Naive thymus-derived CD4-positive, alpha-beta T cell (primary cell): ENCODE measurements at places on chromosomes 3 and 15.

DNA sequence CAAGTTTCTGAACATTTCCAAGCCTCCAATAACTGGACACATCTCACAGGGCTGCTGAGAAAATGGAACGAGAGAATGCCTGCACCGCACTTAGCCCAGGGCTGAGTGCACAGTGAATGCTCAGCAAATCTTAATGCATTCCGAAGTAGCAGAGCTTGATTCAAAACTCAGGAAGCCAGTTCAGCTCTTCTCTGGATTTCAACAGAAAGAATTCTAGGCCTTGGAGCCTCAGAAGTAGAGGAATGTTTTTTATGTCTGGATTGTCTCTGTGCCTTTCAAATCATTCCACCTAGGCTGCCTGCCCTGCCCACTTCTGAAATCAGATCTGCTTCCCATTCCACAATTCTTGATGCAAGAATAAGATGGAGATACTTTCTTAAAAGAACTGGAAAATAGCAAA lies 9.6 kb upstream of the FOXP1 start:
- no peaks in the 10 kb centered on the region for H3K36me3 ChIP-seq
- no peak overlapping the region for H3K4me3 ChIP-seq
- no peaks in the 10 kb centered on the region for H3K27me3 ChIP-seq
- H3K27ac ChIP-seq, result no peak overlapping the region

DNA sequence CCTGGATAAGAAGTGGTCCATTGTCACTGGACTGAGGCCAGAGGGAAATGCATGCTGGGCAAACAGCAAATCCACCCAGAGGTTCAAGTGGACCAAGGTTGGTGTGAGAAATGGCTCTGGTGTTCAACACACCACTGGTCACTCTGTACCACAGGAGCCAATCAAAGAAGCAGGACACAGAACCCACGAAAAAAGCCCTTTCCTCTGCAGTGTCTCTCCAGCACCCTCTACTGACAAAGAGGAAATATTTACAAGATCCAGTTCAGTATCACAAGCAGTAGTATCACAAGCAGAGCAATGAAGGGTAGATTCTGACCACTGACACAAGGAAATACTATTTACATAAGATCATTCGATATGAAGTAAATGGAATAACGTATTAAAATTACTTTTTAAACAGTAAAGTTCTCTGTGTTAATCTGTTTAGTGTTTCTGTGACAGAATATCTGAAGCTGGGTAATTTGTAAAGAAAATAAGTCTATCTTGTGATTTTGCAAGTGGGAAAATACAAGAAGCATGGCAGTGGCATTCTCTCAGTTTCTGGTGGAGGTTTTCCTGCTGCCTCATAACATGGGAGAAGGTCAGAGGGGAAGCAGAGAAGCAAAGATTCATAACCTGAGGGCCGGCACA lies 390.7 kb downstream of the EFHB start:
- H3K27ac ChIP-seq, result no peak overlapping the region
- no peak for DNase-seq
- H3K36me3 ChIP-seq, result no peaks in the 10 kb centered on the region

- H3K4me1 ChIP-seq, result no peaks in the 10 kb centered on the region
- DNase-seq, result no peak
- H3K4me3 ChIP-seq, result no peak overlapping the region
- no peak overlapping the region for H3K27ac ChIP-seq
- H3K27me3 ChIP-seq, result no peaks in the 10 kb centered on the region
Measured at GRCh38 chr3:14336749-14337598, 65.4 kb upstream of the SLC6A6 start.

DNA sequence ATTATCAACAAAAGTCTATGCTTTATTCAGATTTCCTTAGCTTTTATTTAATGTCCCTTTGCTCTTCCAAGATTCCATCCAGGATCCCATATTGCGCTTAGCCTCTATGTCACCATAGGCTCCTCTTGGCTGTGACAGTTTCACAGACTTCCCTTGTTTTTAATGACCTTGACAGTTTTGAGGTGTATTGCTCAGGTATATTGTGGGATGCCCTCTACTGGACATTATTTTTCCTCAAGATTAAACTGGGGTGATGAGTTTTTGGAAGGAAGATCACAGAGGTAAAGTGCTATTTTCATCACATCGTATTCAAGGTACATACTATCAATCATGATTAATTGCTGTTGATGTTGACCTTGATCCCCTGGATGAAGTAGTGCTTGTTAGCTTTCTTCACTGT lies 99.1 kb upstream of the SMAD3 start:
- no peaks in the 10 kb centered on the region for H3K4me1 ChIP-seq
- no peak overlapping the region for H3K4me3 ChIP-seq
- H3K27me3 ChIP-seq, result no peaks in the 10 kb centered on the region
- no peak overlapping the region for H3K27ac ChIP-seq

DNA sequence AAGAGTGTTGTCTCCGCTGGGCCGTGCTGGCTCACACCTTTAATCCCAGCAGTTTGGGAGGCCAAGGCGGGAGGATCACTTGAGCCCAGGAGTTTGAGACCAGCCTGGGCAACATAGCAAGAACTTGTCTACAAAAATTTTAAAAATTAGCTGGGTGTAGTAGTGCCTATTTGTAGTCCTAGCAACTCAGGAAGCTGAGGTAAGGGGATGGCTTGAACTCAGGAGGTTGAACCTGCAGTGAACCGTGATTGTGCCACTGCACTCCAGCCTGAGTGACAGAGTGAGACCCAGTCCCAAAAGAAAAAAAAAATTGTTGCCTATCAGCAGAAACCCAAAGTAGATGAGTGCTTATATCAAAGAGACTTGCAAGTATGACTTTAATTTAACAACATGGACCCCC lies 12.7 kb upstream of the AKAP13 start:
- H3K4me1 ChIP-seq, result no peaks in the 10 kb centered on the region
- DNase-seq, result no peak
- no peaks in the 10 kb centered on the region for H3K36me3 ChIP-seq
- H3K4me3 ChIP-seq, result no peak overlapping the region
- no peaks in the 10 kb centered on the region for H3K27me3 ChIP-seq

GRCh38 chr15:54772663-54773062 lies 424.1 kb downstream of the RSL24D1 start:
- H3K36me3 ChIP-seq, result no peaks in the 10 kb centered on the region
- no peak overlapping the region for H3K27ac ChIP-seq
- H3K4me3 ChIP-seq, result no peak overlapping the region
- H3K27me3 ChIP-seq, result no peaks in the 10 kb centered on the region
- no peak for DNase-seq

GRCh38 chr3:66656609-66657008 lies 155.8 kb upstream of the LRIG1 start:
- no peaks in the 10 kb centered on the region for H3K4me1 ChIP-seq
- no peak overlapping the region for H3K4me3 ChIP-seq
- no peaks in the 10 kb centered on the region for H3K36me3 ChIP-seq
- no peaks in the 10 kb centered on the region for H3K27me3 ChIP-seq

DNA sequence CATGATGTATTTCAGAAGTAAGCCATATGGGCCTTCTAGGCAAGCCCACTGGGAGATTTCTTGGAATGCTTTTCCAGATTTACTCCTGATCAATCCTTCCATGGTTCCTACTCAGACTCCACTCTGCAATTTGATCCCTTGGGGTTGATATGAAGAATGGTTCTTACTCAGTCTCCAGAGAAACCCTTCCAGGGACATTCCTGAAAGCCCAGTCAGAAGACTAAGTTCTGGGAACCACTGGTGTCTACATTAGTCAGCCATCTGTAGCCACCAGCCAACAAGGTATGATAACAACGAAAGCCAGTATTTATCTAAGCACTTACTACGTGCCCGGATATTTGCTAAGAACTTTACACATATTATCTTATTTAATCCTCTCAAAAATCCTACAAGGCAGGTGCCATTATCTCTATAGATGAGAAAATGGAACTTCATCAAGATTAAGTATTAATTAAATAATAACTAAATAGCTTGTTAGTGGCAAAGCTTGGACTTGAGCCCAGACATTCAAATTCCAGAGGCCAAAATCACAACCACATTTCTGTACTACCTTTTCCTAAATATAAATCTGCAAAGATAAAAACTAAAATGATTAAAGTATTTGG lies 32.7 kb downstream of the ZNF385D start:
- H3K36me3 ChIP-seq, result no peaks in the 10 kb centered on the region
- no peaks in the 10 kb centered on the region for H3K4me1 ChIP-seq
- no peak overlapping the region for H3K4me3 ChIP-seq
- H3K27me3 ChIP-seq, result no peaks in the 10 kb centered on the region
- DNase-seq, result no peak

DNA sequence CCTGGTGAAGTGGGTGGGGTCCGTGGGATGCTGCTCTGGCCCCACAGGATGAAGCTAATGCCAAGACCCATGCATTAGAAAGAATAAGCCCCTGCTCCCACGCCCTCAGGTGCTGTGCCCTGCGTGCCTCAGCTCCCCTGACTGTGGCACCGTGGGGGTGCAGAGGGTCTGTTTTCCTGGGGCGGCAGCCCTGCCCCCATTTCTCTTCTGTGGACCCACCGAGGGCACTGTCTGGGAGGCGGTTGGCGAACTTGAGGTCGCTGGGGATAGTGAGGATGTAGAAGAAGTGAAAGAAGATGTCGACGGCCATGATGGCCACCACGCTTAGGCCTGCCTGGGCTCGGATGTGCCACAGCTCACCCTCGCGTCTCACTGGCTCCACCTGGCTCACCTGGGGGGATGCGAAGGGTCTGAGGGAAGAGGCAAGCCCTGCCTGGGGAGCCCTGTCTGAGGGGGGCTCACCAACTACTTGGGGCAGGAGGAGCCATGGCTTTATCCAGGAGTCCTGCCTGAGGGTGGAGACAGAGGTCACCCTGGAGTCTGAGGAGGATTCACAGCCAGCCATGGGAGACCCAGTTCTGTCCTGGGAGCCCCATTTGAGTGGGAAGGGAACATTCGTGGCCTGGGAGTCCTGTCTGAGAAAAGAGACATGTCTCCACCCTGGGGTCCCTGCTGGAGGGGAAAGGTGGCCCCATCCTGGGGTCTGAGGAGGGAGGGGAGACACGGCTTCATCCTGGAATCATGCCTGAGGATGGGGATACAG lies 5.1 kb downstream of the HHATL start:
- no peaks in the 10 kb centered on the region for H3K36me3 ChIP-seq
- H3K27ac ChIP-seq, result no peak overlapping the region
- H3K4me1 ChIP-seq, result peaks cover 6% of the 10 kb centered on the region
- no peak overlapping the region for H3K4me3 ChIP-seq
- DNase-seq, result no peak

DNA sequence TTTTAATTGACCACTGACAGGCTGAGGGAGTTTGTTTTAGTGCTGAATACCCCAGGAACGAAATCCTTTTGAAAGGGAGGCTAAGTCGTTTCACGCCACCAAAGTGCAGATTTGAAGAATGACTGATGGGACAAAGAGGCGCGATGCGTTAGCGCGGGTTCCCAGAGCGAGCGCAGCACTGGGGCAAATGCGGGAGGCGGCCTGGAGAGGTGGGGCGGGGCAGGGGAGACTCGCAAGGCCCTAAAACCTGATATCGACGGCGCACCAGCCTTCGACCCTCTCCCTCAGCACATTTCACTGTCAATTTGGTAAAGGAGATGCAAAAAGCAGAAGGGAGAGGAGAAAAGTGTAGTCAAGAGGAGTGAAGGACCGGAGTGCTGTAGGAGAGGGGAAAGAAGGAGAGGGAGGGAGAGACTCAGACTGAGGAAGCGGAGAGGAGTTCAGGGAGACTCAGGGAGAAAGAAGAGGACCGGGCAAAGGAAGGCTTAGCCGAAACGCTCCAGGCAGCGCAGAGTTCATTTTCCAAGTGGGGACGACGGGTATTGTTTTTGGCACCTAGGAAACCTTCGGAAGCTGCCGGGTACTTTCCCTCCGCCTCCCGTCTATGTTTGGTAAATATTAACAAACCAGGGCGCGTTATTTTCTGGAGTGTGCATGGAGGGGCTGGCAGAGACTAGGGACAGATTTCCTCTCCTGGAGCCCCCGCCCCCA lies 3.8 kb upstream of the FOXB1 start:
- H3K36me3 ChIP-seq, result no peaks in the 10 kb centered on the region
- peaks cover 30% of the 10 kb centered on the region for H3K27me3 ChIP-seq

- H3K4me3 ChIP-seq, result peak within 1 kb of the TSS; percentile 95
- H3K4me1 ChIP-seq, result peaks cover 11% of the 10 kb centered on the region
- no peaks in the 10 kb centered on the region for H3K36me3 ChIP-seq
- H3K27ac ChIP-seq, result peak within 1 kb of the TSS; percentile 58
- peak; percentile 73 for DNase-seq
Measured at GRCh38 chr3:49171119-49171774, at the start of gene KLHDC8B. Gene KLHDC8B, plus strand, starts transcription at chr3:49171598. Its CDS starts 1,172 bp downstream, at chr3:49172770.

GRCh38 chr15:95563634-95564033 lies 766.9 kb upstream of the NR2F2 start:
- DNase-seq, result no peak
- no peaks in the 10 kb centered on the region for H3K4me1 ChIP-seq
- no peak overlapping the region for H3K27ac ChIP-seq
- no peaks in the 10 kb centered on the region for H3K36me3 ChIP-seq

DNA sequence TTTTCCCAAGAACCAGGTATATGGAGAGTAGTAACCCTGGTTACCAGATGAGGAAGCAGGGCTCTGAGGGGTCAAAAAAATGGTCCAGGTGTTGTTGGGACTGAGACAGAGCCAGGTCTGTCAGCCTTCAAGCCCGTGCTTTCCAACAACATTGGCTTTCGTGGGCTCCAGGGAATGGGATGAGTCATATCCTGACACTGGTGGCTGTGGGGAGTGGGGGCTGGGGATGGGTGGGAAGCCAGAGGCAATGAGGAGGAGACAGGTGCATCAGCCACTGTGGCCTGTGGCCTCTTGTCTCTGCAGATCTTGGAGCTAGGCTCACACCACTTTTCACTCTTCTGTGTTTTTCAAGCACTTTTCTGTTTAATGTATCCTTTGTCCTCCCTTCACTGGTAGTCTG lies 38.2 kb downstream of the CORO2B start:
- no peak for DNase-seq
- H3K27ac ChIP-seq, result no peak overlapping the region
- no peak overlapping the region for H3K4me3 ChIP-seq
- H3K4me1 ChIP-seq, result no peaks in the 10 kb centered on the region
- no peaks in the 10 kb centered on the region for H3K36me3 ChIP-seq

GRCh38 chr3:40828741-40829415 lies 304.1 kb downstream of the ZNF621 start:
- H3K4me3 ChIP-seq, result no peak overlapping the region
- DNase-seq, result no peak
- no peaks in the 10 kb centered on the region for H3K4me1 ChIP-seq
- H3K36me3 ChIP-seq, result no peaks in the 10 kb centered on the region
- no peak overlapping the region for H3K27ac ChIP-seq

- no peaks in the 10 kb centered on the region for H3K4me1 ChIP-seq
- H3K36me3 ChIP-seq, result no peaks in the 10 kb centered on the region
- H3K27me3 ChIP-seq, result no peaks in the 10 kb centered on the region
- no peak overlapping the region for H3K27ac ChIP-seq
- DNase-seq, result no peak
- H3K4me3 ChIP-seq, result no peak overlapping the region
Measured at GRCh38 chr15:66133247-66133885, 120.2 kb downstream of the MEGF11 start.

DNA sequence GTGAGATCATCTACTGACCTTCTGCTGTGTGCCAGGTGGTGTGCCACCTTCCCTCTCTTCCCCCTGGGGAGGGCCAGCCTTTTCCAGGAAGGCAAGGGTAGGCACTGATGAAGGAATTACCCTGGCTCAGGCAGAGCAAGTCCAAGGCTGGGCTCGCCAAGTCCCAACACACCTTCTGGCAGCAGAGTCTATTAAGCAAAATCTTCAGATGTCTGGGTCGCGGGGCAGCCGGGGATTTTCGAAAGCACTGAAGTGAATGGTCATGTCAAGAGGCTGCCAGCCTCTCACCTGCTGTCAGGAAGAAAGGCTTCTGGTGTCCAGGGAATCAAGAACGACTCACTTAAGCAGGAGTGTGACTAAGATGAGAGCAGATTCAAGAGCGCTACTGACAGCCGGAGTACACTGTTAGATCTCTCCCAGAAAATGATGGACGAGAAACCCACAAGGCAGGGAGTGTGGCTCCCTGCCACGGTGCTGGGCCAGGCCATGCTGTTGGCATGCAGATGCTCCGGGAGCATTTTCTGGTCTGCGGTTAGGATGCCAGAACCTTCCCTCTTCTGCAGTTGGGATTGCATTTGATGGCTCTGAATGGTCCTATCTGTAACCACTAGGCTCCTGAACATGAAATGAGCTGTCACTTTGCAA lies 479.8 kb downstream of the SHQ1 start:
- H3K4me1 ChIP-seq, result no peaks in the 10 kb centered on the region
- no peaks in the 10 kb centered on the region for H3K27me3 ChIP-seq
- no peaks in the 10 kb centered on the region for H3K36me3 ChIP-seq
